ENCODE measurements at places on chromosomes 1 and 21. TPM values are rescaled to one million over a fixed set of nuclear protein-coding genes. Genes with fewer than 3 reads are reported as not detected.
A peak's percentile ranks its signal among the peaks of the same experiment; 100 is the strongest.

DNA sequence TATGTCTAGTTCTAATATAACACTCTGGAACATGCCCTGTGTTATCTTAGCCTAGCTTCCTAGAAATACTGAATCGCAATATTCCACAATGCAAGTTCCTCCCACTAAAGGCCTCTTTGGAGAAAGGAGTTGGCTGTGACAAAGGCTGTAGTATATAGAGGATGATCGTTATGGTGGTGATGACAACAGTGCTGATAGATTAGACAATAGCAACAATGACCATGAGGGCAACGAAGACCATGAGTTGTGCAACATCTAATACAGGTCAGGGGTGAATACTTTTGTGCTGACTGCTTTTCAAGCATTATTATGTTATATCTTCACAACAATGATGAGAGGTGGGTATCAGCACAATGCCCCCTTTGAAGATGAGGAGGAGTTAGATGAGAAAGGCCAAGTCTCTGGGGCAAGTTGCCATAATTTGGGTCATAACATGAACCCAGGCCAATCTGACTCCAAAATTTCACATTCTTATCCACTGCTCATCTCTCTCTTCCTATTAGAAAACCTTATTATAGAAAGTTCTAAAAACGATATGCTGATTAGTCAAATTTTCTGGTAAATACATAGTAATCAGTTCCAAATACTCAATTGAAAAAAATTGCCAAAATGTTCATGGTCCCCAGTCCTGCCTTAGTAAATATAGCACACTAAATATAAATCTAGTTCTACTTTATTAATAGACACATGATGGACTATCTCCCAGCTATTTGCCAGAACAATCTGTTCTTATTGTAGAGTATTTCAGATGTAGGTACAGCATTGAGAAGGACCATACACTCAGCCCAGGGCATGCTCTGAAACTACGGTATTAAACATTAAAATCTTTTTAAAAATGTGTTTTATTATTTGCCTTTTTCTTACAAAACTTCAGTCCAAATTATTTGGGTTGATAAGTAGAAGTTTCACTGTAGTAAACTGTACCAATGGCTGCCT is 37.5 kb downstream of the HIVEP3 start:
- no peak for DNase-seq

DNA sequence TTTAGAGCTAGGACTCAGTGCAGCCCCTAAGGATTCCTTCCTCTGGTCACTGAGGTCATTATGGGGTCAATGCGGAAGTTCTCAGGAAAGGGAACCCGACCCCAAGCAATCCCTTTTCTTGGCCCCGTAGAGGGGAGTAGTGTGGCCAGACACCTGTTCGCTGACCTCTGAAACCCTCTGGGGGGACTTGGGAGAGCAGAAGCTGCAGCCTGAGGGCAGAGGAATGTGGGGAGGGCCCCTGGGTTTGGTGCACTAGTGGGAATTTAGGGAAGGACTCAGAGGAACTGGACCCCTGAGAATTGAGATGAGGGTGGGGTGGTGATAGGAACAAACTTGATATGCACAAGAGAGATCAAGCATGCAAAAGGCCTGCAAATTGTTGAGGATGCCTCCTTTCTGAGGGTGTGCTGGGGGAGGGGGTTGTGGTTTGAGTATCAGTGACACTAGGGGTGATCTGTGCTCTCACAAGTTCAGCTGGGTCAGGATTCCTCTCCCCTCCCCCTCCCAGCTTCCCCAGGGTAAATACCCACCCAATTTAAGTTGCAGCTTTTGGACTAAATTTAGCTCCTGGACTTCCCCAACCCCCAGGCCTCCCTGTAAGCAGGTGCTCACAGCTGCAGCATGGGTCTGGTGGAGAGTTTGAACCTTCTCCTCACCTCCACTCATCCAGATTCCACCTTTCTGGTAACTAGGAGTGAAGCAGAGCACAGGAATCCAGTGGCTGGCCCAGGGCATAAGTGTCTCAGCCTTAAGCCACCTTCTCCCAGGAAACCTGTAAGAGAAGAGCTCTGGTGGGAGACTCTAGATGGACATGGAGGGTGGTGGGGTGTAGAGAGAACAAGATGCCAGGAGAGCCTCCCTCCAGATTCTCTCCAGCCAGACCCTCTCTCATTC is 13.5 kb downstream of the ADAMTSL4 start:
- DNase-seq: peak; percentile 44

DNA sequence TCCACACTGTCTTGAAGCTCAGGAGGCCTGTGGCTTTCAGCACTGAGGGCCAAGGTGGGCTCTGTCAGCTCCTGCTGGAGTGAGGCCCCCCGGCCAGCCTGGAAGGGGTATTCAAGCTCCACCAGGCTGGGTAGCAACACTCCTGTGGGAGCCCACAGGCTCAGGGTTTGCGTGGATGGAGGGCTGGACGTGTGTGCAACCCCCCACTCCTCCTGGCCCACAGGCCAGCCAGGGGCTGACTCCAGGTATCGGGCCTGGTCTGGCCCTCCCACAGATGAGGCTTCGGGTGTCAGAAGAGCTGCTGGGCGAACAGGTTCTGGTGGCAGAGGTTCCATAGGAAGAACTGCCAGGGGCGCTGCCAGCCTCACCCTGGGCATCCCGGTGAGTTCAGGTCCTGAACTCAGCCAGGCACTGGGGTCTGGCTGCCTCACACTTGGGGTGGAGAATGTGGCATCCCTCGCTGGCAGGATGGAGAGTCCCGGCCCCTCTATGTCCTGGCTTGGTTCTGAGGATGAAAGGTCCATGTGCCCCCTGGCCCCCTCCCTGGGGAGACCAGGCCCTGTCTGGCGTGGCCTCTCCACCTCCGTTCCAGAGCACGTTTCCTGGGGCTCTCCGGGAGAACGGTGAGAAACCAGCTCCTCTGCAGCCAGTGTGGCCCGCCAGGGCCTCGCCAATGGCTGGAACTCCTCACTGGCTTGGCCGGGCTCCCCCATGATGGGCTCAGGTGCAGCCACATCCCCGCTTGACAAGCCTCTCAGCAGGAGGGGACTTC is 64.6 kb upstream of the TARDBP start:
- DNase-seq: no peak

DNA sequence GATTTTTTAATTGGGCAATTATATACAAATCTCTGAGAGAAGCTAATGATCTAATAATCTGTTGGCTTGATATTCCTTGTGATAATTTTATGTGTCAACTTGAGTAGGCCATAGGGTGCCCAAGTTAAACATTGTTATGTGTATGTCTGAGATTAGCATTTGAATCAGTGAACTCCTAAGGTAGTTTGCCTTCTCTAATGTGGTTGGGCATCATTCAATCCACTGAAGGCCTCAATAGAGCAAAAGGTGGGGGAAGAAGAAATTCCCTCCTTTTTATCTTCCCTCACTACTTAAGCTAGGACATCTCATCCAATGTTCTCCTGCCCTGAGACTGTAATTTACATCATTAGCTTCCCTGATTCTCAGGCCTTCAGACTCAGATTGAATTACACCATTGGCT is 394.5 kb downstream of the LMO4 start:
- DNase-seq: no peak

The INKA2 gene
- total RNA-seq: 22.5 TPM

DNA sequence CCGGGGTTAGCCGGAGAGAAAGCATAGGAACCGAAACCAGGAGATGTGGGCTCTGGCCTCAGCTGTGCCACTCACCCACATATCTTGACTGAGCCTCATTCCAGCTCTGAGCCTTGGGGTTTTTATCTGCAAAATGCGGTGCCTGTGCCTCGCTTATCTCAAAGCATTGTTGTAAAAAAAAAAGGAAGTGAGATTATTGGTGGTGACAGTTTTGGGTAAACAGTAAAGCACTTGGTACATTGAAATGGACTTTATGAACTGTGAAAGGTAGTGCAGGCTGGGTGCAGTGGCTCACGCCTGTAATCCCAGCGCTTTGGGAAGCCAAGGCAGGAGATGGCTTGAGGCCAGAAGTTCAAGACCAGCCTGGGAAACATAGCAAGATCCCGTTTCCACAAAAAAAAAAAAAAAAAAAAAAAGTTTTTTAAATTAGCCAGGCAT is 3.8 kb downstream of the PTAFR start:
- DNase-seq: no peak

- DNase-seq: peak; percentile 65
Measured at GRCh38 chr1:17919525-17920439, 164.6 kb downstream of the ACTL8 start.

DNA sequence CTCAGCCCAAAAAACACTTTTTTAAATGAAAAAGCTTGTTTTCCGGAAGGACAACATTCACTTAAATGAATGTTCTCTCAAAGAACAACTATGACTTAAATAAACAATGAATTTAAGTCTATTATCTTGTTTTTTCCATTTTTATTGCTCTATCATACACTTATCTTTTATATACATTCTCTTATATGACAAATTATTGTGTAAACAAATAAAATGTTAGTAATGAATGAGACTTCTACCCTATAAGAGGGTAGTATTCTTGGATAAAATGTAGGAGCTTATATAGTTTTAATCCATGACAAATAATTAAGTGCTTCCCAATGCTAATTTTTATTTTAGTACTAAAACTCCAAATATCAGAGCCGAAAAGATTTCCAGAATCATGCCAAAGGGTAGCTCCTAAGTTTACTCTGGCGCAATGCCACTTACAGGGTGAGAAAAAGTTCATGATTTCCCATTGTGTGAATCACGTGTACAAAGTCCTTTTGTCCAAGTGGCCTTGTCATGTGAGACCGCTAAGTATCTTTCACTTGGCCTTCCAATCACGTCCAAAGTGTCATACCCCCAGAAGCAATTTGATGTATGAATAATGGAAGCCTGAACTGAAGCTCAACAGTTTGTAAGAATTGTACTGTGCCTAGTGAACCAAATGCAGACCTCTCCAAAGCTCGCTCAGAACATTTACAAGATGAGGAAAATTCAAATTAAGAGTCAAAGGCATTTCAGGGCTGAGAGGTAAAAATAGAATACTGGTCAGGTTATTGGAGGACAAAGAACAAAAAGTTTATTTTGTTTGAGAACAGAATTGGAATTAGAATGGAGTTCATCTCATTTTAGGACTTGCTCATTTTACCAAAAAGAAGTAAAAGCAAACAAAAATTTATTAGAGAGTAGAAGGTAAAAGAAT is 56.6 kb upstream of the C1orf21 start:
- no peak for DNase-seq

DNA sequence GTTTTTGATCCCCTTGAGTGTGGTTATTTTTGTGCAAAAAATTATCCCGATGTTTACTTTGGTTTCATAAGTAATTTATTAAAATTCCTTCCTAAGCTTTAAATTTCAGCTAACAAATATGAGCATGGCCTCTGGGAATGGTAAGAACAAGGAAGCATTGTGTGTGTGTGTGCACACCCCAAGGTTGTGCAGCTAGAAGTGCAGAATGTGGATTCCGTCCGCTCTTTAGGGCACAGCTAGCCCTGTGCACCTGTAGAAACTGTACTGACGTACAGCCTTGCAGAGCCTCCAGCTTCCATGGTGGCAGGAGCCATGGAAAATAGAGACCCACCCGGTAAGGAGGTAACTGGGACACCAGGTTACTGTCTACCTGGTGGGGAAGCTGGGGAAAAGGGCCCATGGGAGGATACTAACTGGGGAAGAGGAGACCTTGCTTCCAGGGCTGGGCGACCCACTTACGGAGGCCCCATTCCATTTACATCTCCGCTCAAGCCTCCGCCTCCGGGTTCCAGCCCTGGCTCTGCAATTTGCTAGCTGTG is 54.7 kb downstream of the B3GALT5 start:
- DNase-seq: no peak

The ERRFI1 gene
- total RNA-seq: 44.6 TPM

The SH2D1B gene
- total RNA-seq: not detected

DNA sequence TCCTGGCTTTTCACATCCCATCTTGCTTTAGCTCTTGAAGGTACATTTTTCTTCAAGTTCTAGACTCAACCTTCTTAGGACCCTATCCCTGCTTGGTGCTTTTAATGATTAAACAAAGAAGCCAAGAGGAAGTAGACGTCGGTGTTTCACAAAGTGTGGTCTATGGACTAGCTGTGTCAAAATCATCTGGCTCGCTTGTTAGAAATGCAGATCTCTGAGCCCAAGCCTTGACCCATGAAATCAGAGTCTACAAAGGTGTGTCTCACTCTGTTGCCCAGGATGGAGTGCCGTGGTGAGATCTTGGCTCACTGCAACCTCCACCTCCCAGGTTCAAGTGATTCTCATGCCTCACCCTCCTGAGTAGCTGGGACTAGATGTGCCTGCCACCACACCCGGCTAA is 295.5 kb upstream of the KAZN start:
- DNase-seq: no peak

DNA sequence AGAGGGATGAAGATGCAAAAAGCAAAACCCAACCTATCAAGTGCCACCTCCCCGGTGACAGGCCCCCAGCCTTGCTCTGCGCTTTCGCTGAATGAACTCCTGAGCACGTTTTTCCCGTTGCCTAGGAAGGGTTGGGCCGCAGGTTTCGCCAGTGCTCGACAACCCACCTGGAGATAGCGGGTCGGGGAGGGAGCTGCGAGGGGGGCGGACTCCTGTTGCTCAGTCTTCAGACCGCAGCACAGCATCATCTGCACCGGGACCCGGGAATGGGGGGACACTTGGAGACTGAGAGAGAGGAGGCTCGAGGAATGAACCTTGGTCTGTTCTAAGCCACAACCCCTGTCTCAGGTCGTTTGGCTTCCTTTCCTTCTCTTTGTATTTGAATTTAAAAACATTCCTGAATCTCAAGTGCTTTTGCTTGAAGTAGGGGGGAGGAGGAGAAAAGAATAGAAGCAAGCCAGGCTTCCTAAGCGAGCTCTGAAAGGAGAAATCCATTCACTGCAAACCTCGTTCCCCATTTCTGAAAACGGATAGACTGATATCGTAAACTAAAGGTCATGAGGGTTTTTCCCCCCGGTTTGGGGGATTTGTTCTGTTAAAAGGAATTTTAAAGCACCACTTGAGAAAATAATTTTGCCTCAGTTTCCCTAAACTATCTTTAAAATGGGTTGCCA is 1.2 kb downstream of the AK5 start:
- peak; percentile 73 for DNase-seq

DNA sequence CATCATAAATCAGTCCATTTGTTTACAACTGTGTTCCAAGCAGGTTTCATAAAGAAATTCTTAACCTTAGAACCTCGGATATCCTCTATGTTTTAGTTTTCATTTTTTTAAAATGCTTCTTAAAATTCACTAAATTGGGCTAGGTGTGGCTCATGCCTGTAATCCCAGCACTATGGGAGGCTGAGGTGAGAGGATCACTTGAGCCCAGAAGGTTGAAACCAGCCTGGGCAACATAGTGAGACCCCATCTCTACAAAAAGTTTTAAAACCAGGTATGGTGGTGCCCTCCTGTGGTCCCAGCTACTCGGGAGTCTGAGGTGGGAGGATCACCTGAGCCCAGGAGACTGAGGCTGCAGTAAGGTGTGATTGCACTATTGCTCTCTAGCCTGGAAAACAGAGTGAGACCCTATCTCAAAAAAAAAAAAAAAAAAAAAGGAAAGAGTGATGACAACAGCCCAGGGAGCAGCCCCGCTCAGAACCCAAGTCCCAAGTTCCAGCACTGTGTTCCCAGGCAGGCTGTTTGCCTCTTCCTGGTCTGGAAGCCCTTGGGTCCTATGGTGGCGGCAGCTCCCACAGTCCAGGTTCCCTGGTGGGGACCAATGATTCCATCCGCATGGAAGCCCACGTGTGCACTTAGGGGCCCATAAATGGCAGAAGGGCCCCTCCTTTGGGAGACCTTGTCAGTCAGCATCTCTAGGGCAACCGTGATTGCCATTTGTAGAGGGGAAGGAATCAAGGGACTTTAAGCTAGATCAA is 24.7 kb upstream of the SPSB1 start:
- no peak for DNase-seq
